ENCODE measurements at places on chromosomes 6 and 20.

DNA sequence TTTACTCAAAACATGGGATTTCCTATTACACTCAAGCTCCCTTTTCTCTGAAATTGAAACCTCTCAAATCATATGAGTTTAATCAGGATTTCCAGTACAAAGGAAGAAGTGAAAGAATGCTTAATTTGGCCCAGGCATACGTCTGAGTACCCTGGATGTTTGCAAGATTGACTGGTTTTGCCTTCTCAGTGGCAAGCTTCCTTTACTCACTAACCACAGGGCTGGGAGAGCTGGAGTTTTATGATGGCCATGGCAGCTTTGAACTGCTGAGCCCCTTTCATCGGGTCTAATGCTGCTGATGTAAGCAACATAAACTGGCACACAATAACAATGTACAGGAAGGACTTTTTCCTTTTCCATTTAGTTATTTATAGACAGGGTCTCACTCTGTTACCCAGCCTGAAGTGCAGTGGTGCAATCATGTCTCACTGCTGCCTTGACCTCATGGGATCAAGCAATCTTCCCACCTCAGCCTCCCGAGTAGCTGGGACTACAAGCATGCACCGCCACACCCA lies 194.8 kb downstream of the SLC35F1 start:
- no peak for DNase-seq

- peak; percentile 26 for DNase-seq
These were observed 299.0 kb upstream of the STXBP5 start for GRCh38 chr6:146905181-146905704.

DNA sequence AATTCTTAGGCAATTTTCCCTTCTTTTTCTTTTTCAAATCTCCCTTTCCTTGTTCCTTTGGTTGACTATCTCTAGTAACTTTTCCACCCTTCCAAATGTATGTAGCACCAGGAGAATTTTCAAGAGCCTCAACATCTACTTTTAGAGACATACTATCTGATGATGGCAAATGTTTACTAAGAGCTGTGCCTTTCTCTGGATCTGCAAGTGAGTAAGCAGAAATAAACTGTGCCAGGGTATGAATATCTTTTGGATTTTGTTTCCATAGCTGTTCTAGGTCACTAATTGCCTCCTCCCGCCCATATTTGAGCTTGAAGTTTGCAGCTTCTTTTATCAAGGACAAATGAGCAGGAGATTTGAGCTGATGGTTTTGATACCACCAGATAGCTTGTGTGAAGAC lies 69.5 kb downstream of the GTF2H5 start:
- no peak for DNase-seq

- DNase-seq: no peak
These were observed at the start of gene SIGLEC1 for GRCh38 chr20:3712279-3712873. SIGLEC1 (minus strand) TSS chr20:3712600; CDS start chr20:3707128, 5,472 bp downstream.

- no peak for DNase-seq
These were observed 16.2 kb upstream of the FOXP4 start for GRCh38 chr6:41529970-41530369.

- DNase-seq: no peak
These were observed 195.4 kb downstream of the CDC5L start for GRCh38 chr6:44582930-44583329.

DNA sequence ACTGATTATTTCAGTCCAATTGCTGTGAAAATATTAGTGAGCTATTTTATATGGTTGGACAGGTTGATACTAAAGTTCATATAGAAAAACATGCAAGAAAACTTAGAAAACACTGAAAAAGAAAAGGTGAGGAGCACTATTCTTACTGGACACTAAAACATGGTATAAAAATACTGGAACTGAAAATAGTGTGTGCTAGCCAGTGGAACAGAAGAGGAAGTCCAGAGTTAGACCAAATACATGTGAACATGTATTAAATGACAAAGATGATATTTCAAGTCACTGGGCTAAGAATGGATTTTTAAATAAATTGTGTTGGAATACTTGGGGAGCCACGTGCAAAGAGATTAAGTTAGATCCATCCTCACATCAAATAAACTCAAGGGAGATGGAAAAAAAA lies 218.5 kb downstream of the TMEM242 start:
- DNase-seq: no peak

GRCh38 chr6:37089783-37090182 lies 80.2 kb upstream of the PIM1 start:
- DNase-seq: no peak

GRCh38 chr6:45450831-45451230 lies 73.1 kb upstream of the SUPT3H start:
- no peak for DNase-seq

GRCh38 chr20:63166193-63167020 lies 49.5 kb downstream of the YTHDF1 start:
- no peak for DNase-seq

DNA sequence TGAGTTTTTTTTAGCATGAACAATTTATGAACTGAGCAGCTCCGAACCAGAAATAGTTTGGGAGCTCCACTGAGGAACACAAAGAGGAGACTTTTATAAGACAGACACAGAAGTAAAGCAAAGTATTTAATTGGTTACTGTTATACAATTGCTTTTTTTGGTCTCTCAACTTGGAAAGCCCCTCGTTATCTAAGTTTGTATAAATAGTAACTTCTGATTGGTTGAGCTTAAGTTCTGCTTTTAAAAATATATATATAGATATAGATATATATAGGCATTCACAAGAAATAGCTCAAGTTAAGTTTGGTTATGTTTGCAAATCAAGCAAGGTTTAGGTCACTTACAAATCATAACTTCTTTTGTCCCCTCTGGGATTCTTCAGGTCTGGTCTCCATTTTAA lies 20.2 kb upstream of the NCR2 start:
- DNase-seq: no peak

GRCh38 chr20:37295001-37295400 lies 5.5 kb downstream of the MANBAL start:
- peak; percentile 98 for DNase-seq

DNA sequence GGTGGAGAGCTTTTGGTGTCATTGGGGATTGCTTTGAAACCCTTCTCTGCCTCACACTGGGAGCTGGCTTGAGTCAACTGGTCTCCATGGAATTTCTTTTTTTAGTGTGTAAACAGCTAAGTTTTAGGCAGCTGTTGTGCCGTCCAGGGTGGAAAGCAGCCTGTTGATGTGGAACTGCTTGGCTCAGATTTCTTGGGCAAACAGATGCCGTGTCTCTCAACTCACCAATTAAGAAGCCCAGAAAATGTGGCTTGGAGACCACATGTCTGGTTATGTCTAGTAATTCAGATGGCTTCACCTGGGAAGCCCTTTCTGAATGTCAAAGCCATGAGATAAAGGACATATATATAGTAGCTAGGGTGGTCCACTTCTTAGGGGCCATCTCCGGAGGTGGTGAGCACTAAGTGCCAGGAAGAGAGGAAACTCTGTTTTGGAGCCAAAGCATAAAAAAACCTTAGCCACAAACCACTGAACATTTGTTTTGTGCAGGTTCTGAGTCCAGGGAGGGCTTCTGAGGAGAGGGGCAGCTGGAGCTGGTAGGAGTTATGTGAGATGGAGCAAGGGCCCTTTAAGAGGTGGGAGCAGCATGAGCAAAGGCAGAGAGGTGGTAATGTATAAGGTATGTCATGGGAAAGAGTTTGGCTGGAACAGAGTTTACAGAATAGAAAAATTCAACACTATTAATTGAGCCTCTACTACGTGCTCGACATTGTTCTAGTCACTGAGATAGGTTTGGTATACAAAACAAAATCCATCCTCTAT lies 31.2 kb downstream of the SRSF3 start:
- peak; percentile 60 for DNase-seq

DNA sequence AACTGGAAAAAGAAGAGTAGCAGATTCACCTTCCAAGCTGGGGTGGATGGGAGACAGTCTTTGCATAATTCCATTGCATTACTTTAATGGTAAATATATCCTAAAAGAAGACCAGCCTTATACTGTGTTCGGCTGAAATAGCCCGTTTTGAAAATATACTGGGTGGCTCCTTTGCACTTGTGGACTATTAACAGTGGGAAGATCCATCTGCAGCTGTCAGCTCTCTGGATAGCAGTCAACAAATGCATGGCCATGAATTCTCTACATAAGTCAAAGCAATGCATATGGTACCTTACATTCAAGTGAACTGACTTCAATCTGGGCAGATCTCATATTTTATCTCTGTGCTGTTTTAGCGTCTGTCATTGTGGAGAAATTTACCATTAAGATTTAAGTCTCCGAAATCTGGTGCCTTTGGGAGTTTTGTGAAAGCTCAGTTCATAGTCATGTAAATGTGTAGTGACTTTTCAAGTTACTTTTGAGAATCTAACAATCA lies 400.6 kb upstream of the RNF217 start:
- no peak for DNase-seq

- DNase-seq: no peak
These were observed 365.8 kb downstream of the ESR1 start for GRCh38 chr6:152173321-152173720.

GRCh38 chr6:12348530-12349511 lies 58.7 kb downstream of the EDN1 start:
- DNase-seq: peak; percentile 81

DNA sequence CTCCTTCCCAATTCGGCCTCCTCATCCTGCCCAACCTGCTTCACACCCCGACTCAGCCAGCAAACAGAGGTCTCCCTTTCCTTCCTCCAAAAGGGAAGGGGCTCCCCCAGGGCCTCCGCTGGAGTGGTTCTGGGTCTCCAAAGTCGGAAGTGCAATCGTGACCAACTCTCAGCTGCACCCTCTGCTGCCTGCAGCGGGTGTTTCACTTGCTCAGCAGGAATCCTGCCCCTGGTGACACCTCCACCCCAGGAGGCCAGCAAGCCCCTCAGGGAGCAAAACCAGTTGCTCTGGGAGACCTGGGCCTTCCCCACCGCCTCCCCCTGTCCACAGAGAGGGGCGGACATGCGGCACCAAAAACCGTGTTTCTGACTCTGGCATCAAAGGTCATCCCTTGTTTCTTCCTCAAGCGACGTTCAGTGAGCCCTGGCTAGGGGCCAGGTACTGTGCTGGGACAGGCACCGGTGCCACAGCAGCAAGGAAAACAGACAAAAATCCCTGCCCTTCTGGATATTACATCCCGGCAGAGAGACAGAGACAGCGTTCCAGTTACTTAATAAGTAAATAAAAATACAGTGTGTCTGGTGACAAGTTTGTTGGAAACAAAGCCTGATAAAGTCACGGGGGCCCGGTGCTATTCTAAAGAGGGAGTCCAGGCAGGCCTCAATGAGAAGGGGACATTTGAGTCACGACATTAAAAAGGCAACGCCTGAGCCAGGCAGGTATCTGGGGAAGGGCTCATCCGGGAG lies 219.0 kb downstream of the BMP7 start:
- DNase-seq: peak; percentile 29

DNA sequence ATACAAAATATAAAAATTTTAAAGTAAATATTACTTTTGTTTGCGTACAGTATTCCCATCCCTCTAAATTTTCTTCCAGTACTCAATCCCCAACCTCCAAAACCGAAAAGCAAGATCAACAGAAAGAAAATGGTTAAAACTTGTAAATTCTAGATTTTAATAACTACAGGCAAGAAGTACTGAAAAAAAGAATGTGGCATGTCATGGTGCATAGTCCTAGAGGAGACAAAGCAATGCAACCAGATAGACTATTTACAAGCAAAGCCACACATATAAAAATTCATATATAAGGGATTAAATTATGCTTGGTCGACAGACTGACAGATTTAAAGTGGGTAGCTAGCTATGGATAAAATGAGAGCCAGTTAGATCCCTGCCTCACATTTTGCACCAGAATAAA lies 56.5 kb upstream of the HFE start:
- no peak for DNase-seq

DNA sequence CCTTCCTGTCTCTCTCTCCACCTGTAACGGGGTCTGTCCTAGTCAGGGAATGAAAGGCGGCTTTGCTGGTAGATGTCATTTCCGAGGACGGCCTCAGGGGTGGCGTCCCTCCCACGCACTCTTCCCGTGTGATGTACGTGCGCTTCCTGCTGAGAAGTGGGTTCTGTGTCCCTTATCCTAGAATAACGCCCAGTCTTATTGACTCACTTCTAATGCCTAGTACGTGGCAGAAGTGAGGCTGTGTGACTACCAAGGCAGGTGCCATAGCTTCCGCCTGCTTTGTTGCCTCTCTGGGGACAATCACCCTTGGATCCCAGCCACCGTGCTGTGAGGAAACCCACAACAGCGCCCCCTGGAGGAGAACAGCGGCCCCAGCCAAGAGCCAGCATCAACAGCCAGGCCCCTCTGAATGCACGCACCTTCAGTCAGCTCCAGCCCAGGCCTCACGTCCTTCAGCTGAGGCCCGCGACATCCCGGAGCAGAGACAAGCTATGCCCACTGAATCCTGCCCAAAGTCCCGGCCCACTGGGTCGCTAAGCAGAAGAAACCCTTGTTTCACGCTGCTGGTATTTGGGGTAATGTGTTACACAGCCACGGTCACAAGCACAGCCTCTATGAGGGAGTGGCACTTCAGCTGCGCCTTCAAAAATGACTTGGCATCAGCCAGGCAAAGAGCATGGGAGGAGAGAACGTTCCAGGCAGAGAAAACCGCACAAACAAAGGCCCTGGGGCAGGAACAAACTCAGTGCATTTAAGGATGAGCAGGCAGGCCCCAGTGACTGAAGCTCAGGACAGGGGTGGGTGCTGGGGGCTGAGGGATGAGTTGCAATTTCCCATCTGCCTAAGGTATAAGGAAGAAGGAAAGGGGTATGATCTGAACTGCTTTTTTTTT lies 224.2 kb downstream of the NFATC2 start:
- DNase-seq: no peak

GRCh38 chr20:8983478-8984345 lies 85.2 kb upstream of the PLCB4 start:
- DNase-seq: no peak

- DNase-seq: no peak
These were observed 522.1 kb upstream of the BTBD3 start for GRCh38 chr20:11395581-11395980.

- DNase-seq: no peak
These were observed 524.8 kb upstream of the ID4 start for GRCh38 chr6:19312241-19312978.

GRCh38 chr20:46423882-46424482 lies 17.6 kb upstream of the ELMO2 start:
- no peak for DNase-seq

- no peak for DNase-seq
These were observed 154.3 kb upstream of the DTNBP1 start for GRCh38 chr6:15817100-15817499.

DNA sequence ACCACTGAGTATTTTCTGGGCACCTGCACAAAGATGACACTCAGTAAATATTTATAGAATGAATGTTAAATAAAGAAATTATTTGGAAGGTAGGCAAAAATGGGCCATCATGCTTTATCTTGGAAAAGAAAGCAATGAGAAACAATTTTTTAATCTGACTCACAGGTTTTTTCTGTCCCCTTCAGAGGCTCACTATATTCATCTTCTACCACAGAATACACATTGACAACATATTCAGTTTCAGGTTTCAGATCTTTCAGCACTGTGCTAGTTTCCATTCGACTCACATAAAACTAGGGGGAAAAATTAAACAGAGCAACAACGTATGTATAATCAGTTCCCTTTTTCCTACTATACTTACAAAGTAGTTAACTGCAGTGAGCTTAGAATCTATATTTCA lies 58.3 kb downstream of the COL12A1 start:
- DNase-seq: no peak

DNA sequence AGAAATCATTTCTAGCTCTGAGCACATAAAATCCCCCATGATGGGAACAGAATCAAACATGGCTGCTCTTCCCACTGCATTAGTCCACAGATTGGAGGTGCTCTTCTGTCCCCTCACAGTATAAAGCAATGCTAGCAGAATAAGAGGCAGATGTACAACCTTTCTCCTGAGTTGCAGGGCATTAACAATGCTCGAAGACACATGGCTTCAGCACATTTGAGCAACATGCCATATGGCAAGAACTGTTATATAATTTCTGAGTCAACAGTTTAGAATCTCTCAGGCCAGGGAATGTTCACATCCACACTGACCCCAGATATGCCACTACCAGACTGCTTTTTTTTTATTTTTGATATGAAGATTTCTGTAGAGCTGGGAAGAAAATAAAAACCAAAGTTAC lies 119.6 kb downstream of the KIF13A start:
- peak; percentile 59 for DNase-seq
